ENCODE measurements at places on chromosomes 2 and 18. TPM values are rescaled to one million over a fixed set of nuclear protein-coding genes. Genes with fewer than 3 reads are reported as not detected.

GRCh38 chr18:47978141-47978540, 47.7 kb upstream of the SMAD2 start:
- no peak for DNase-seq

DNA sequence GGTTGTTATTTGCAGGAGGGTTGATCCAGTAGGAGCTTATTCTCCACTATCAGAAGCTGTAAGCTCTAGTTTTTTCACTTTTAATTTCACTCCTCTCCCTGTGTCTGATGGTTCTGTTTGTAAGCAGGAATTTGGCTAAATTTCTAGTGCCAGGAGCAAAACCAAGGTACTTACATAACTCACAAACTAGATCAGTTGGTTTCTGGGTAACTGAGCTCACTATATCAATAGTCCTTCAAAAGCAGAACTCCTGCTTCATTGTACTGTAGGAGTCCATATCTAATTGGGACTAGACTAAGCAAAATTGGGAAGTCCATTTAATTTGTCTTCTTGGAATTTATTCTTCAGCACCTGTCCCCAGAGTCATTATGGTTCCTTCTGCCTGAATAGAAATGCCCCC, 20.1 kb upstream of the RAX start:
- no peak for DNase-seq

- DNase-seq, result no peak
Observed at GRCh38 chr18:3972291-3972930, 482.7 kb downstream of the DLGAP1 start.

DNA sequence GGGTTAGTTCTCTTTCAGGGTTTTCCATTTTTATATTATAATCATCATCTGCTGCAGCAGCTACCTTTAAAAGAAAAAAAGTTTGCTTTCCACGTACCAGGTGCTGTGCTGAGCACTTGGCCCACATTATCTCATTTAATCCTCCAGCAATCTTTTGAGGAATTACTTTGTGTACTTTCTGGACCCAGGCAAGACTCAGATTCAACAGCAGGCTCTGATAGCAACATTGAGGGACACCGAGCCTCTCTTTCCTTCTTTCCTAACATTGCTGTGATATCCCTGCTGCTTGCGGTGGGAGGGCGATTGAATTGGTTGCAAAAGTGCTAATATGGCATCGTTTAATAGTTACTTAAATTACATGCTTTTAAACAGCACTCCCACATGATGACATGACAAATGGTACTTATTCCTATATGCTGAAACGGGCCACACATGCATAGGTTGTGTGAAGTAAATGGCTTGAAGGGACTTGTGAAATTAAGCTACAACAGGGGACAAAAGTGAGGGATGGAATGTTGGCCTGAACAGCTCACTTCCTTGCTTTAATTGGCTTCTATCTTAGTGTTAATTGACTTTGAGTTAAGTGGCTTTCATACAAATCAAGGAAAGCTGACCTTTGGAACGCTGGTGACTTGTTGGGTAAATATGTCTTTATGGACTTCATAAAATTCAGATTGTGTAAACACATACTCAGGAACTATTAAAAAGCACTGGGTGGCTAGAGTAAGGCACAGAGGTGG, 21.2 kb downstream of the SPRED2 start:
- no peak for DNase-seq

- DNase-seq, result no peak
Observed at GRCh38 chr2:161843936-161844335, 219.7 kb downstream of the SLC4A10 start.

- DNase-seq, result no peak
Observed at GRCh38 chr18:50704357-50704940, 115.4 kb downstream of the MRO start.

- no peak for DNase-seq
Observed at GRCh38 chr2:161321944-161322648, 13.9 kb downstream of the PSMD14 start.

- no peak for DNase-seq
Observed at GRCh38 chr2:204473224-204473623, 72.1 kb upstream of the PARD3B start.

GRCh38 chr2:68368654-68369336, 3.7 kb downstream of the PLEK start:
- DNase-seq, result no peak

DNA sequence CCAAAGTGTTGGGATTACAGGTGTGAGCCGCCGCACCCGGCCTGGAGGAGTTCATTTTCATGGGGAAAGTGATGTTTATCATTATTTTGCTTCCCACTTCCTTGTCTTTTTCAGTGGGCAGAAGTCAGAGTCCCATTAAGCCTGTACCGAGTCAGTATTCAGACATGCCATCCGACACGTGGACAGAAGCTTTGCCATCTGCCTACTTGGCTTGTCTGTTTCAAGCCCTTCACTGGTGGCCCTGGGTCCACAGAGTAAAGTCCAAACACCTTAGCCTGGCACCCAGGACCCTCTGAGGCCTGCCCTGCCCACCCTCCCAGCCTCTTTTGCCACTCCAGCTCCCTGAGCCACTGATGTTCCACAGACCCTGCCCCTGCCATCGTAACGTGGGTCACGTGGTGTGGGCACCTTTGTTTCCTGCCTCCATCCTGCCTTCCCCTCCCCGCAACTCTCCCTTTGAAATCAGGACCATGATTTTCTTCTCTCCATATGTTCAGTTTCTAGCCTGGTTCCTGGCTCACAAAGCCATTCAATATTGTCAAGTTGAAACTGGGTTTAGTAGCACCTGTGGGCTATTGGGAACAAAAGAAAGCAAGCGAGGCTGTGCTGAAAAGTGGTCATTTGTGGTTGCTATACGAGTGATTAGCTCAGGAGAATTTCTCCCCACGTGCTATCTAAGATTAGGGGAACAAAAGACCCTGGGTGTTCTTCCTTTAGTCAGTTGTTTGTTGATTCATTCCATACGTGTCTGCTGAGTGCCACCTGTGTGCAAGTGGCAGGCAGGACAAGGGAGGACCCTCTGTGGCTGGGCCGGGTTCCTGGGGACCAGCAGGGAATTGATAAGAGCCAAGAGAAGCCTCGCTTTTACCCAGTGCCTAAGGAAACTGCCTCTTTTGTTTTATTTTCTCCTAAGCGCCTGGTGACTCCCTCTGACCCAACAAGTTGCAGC, 5.1 kb upstream of the ODC1 start:
- no peak for DNase-seq

DNA sequence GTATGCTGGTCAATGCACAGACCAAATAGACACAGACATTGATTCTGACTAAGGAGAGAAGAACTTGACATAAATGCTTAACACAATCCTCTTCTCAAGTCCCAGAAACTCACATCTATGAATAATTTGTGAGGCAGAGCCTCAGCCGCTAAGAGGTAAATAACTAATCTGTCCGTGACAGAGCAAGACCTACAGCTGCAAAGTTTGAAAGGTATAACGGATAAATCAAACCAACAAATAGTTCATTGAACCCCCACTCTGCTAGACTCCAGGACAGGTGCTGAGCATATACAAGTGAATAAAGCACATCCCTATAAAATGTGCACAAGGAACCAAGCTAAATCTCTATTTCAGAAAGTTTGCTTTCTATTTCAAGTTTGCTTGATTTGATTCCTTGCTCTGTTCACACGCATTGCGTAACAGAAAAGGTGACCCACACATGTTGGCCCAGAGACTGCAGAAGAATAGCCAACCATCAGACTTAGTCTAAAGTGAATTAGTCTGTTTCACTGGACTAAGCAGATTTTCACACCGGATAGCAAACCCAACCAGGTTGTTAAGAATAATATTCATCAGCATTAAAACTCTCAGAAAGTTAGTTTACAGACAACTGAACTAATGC, 51.7 kb downstream of the NCKAP5 start:
- no peak for DNase-seq

GRCh38 chr18:3873698-3874097, 423.7 kb downstream of the TGIF1 start:
- DNase-seq, result no peak

- no peak for DNase-seq
Observed at GRCh38 chr2:10246831-10247230, 55.9 kb upstream of the HPCAL1 start.

GRCh38 chr18:39519741-39520140, 1954.1 kb upstream of the CELF4 start:
- DNase-seq, result no peak

DNA sequence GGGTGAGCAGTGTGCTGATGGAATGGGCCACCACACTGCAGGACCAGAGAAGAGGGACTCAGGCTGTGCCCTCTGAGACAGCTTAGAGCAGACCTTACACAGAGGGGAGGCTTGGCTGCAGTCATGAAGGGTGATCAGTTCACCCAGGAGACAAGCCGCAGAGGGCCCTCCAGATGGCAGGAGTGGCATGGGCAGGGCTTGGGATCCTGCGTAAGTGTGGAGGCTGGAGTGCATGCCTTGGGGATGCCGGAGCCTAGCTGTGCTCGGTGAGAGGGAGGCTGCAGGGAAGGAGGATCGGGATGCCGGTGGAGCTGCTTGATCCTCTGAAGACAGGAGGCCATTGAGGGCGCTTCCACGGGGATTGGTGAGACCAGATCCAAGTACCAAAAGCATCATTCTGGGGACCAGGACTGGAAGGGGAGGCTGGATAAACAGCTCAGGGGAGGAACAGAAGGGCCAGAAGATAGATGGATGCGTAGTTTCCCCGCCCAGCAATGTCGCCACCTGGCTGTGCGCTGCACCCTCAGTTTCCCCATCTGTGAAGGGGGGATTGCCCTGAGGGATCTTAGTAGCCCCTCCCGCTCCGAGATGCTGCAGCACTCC, 163.4 kb downstream of the INHBB start:
- no peak for DNase-seq

DNA sequence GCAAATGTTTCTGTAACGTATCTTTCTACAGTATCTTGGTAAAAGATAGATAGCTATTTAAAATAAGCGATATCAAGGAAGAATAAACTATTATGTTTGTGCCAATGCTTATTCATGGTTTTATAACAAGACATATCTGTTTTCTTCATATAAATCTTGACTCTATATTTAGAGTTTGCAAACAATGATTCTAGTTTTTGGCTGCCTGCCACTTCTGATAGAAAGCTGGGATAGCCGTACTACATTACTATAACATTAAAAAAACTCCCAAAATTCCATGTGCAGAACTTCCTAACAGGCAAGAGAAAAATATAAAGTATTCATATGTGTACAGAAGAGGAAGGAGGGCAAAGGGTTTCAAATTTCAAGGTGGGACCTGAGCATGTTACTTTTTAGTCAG, 985.0 kb downstream of the BCL11A start:
- no peak for DNase-seq

DNA sequence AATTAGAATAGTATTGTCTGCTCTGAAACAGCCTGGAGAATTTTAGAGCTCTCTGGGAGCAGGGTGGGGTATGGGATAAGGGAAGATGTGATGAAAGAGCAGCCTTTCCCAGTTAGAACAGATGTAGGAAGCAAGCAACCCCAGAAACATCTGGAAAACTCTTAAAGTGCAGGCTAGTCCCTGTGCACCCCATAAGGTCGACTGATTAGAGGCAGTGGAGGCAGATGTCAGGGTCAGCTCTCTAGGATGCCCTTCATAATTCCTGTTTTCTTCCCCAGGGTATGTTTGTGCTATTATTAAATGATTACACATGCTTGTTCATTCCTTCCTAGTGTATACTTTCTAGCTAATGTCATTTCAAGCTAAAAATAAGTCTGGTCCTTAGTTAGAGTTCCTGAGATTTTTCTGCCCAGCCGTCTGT, 41.7 kb downstream of the PTPRM start:
- no peak for DNase-seq

DNA sequence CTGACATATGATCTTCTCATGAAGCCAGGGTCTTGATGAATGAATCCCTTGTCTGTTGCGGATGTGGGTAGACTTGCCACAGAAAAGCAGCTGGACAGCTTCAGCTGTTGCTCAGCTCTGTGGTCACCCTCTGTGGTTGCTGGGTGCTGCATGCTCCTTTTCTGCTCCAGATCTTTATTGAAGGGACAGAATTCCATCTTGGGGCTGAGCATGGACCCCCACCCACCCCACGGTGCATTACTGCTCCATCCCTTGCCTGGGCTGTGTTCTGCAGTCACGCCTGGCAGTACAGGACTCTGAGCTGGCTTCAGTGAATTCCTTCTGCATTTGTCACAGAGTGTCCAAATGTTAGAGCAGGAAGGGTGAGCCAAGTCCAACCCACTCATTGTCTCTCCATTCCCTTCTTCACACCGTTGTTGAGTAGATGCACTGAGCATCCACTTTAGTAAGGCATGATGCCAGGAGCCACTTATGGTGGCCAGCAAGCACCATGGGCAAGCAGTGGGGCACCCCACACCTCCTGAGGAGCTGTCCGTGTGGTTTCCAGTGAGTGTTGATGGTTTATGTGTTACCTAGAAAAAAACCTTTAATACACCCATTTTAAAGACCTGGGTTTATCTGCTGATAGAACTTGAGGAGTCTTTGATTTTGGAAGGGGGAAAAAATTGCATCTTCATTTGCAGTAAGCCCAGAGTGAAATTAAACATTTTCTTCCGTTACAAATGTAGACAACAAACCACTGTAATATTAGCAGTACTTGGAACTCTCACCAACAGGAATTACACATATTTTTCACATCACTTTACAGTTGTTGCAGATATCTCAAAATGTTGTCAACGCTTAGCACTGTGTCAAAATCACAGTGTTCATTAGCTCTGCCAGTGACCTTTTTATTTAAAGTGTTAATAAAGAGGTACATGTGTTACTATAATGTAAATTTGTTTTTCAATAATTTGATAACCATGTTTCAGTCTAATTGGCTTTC, 14.7 kb upstream of the ITGB6 start:
- peak; percentile 33 for DNase-seq

DNA sequence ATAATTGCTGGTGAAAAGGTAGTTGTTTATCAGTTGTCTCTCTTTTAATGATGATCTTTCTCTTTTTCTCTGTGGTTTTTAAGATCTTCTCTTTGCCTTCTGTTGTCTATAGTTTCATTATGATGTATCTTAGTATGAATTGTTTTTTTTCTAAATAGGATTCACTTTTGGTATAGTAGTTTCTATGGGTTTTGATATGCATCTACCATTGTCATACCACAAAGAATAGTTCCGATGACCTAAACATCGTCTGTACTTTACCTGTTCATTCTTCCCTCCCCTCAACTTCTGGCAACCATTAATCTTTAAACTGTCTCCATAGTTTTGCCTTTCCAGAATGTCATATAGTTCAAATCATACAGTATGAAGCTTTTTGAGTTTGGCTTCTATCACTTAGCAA, 19.6 kb downstream of the RDH14 start:
- DNase-seq, result no peak

Gene PMAIP1
- not detected for total RNA-seq

Gene CSRNP3
- 2.8 TPM for total RNA-seq

Gene XIRP2
- total RNA-seq, result 26.5 TPM

Gene STK17B
- 8.1 TPM for total RNA-seq

Gene LYPD1
- total RNA-seq, result not detected

Gene SOX11
- total RNA-seq, result 1.1 TPM

Gene SKOR2
- not detected for total RNA-seq

Gene ASB18
- 2.5 TPM for total RNA-seq

Gene COL6A3
- total RNA-seq, result 191 TPM

Gene SMYD5
- 14.5 TPM for total RNA-seq

Gene CD8A
- total RNA-seq, result 1.4 TPM

Gene SERPINB5
- total RNA-seq, result not detected

Gene DHRS9
- total RNA-seq, result 46.3 TPM

Gene ITGB6
- total RNA-seq, result 1.8 TPM

Gene NABP1
- 4.7 TPM for total RNA-seq
